ENCODE measurements at places on chromosomes 4 and X.

DNA sequence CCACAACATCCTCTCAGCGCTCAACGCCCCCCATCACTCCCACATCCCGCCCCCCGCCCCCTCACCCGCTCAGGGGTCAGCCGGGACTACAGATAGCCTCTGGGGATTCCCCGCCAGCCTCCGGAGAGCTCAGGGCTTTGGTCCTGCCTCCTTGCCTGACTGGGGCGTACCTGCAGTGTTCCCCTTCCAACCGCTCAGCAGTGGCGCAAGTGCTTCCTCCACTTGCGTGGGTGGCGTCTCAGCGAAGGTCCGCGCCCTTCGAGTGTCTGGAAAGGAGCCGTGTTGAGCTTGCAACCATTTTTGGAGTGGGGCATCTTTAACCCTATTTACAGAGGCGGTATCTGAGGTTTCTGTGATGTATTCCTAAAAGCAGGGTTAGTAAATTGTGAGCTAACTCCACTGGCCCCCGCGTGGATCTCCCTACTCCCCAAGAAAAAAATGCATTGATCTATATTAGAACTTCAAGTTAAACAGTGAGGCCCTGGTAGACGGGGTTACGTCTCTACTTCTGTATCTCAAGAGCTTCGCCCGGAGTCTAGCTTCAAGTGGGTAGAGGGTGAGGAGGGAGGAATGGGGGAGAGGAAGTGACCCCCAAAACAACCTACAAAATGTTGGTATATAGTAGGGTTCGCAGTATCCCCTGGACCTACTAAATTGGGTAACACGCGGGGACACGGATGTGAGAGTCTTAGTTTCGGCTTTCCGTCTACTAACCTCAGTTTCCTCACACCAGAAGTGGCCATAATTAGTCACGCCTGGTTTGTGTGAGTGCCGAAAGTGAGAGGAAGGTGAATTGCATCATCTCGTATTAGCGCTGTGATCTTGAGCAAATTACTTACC, 16.1 kb downstream of the NKX3-2 start:
- H3K4me3 ChIP-seq, result no peak overlapping the region
- no peak for DNase-seq
- no peak overlapping the region for H3K27ac ChIP-seq

DNA sequence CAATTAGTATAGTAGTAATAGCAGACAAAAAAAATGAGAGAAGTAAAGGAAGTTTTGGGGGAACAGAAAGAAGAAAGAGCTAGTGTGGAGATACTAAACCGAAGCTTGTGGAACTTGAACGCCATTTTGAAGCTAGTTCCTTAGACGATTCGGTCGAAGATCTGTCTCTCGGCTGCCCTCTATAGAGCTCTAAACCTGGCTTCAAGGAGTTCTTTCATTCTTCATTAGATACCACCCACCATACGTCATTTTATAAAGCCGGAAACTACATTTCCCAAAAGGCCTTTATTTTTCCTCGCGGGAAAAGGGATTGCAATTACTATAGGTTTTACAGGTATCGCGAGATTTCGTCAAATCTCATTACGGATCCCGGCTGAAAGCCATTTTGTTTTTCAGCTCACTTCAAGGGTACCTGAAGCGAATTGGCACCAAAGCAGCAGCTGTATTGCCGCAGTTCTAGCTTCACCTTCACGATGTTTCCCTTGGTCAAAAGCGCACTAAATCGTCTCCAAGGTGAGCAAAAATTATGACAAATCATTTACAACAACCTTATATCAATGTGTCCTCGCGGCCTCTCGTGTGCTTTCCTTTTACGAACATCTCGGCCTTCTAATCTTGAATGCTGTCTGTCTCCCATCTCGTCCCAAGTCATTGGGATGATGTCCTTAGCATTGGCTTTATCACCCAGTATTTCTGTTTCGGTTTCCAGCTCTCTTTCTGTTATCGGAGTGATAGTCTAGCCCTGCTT, at the start of gene COX7B:
COX7B (plus strand) TSS at position 388 of the 748 bp plus-strand sequence; CDS start at position 474, 86 bp downstream.
- H3K4me3 ChIP-seq, result peak within 1 kb of the TSS; percentile 54
- peaks cover 9% of the 10 kb centered on the region for H3K36me3 ChIP-seq
- H3K4me1 ChIP-seq, result no peaks in the 10 kb centered on the region
- no peaks in the 10 kb centered on the region for H3K27me3 ChIP-seq
- DNase-seq, result peak; percentile 41
- H3K27ac ChIP-seq, result peak within 1 kb of the TSS; percentile 86

DNA sequence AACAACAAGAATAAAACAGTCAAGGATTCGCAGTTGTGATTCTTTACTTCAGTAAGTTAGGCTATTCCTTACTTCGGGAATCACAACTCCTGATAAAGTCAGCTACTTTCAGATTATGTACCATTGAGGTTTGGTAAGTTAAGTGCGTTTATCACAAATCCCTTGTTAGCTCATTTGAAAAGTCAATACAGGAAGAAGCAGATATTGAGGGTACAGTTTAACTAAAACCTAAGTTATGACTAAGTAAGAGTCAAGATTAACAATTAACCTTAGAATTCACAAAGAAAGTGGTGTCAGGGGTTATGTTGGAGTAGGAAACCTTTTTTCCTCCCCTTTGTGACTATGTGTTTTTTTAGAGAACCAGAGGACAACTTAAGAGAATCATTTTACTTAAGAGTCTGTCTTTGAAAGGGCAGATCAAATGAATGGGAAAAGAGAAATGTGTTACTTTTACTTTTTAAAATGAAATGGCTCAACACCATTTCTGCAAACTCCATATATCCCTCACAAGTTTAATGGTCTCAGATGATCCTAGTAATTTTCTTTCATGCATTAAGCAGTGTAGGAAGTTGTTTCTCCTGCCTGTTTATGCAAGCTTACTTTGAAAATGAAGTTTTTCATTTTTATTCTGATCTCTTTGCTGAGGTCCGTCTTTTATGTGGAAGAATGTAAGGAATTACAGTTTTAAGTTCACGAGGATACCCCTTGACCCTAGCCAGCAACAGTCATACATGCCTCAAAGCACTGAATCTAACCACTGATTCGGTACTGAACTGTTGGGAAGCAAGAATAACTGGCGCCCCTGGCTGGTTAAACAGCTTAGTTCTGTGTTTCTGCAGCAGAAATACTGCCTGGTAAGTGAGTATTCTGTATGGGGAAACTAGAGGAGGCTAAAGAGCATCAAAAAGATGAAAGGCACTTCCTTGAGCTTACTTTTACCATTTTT, 211.7 kb downstream of the SLC4A4 start:
- H3K36me3 ChIP-seq, result no peaks in the 10 kb centered on the region
- no peak overlapping the region for H3K27ac ChIP-seq

- no peaks in the 10 kb centered on the region for H3K27me3 ChIP-seq
- no peak overlapping the region for H3K4me3 ChIP-seq
- no peaks in the 10 kb centered on the region for H3K4me1 ChIP-seq
These were observed 169.0 kb downstream of the RAPGEF2 start for GRCh38 chr4:159271856-159272255.

All from effector memory CD4-positive, alpha-beta T cell (primary cell).